ENCODE measurements at places on chromosomes 7 and 10. TPM values are rescaled to one million over a fixed set of nuclear protein-coding genes. Genes with fewer than 3 reads are reported as not detected.

- DNase-seq = no peak
Measured at GRCh38 chr10:44419790-44420549, 35.1 kb upstream of the CXCL12 start.

DNA sequence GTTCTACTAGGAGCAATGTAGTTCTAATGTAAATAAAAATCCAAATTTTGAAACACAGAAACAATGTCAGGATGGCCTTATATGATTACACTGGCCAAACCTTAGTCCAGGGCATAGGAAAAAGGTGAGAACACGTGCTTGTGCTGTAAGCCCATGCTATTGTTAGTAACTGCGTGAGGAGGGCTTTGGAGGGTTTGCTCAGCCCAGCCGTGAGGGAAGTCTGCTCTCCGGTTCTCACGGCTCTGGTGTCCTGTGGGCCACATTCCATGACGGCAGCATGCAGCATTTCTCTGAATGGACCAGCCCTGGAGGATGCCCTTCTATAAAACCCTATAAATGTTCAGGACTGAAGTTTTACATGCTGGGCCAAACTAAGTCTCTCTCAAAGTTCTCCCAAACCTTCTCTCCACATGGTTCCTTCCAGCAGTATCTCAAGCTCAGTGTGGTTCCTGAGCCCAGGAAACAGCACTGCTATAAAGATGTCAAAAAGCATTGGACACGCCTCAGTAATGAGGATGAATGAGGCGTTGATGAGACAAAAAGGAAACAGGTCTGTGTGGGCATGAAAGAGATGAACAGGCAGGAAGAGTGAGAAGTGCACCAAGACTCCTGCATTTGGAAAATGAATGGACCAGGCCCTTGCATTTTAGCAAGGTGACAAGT, 174.8 kb upstream of the CDCA7L start:
- DNase-seq = no peak

GRCh38 chr10:123295644-123296043, 141.4 kb downstream of the BUB3 start:
- no peak for DNase-seq

GRCh38 chr7:70325509-70326101, 727.3 kb downstream of the AUTS2 start:
- DNase-seq = peak; percentile 9

- no peak for DNase-seq
Measured at GRCh38 chr10:56633876-56634452, 272.9 kb upstream of the ZWINT start.

GRCh38 chr7:1893036-1893435, 223.0 kb downstream of the ELFN1 start:
- no peak for DNase-seq

DNA sequence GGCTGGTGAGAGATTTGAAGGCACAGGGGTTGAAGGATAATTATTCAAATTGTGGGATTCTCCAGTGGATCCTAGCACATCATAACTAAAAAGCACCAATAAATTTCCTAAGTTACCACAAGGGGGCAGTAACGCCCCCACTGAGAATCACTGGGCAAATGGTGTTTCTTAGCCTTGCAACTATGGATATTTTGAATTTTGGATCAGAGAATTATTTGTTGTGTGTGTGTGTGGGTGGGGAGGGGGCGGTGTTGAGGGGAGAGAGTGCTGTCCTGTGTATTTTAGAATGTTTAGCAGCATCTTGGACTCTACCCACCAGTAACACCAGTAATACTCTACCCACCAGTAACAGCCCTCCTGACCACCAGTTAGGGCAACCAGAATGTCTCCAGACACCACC, 63.3 kb upstream of the PRKG1 start:
- peak; percentile 54 for DNase-seq

DNA sequence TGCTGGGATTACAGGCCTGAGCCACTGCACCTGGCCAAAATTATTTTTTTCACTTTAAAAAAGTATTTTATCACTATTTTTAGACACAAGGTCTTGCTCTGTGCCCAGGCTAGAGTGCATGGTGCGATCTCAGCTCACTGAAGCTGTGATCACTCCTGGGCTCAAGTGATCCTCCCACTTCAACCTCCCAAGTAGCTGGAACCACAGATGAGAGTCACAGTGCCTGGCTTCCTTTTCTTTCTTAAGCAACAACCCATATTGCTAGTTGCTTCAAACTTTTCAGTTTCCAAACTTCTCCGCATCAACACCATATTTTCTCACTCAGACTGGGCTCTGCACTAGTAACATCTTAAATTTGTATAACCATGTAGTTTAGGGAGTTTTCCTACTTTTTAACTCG, 9.5 kb upstream of the SMC3 start:
- DNase-seq = no peak

DNA sequence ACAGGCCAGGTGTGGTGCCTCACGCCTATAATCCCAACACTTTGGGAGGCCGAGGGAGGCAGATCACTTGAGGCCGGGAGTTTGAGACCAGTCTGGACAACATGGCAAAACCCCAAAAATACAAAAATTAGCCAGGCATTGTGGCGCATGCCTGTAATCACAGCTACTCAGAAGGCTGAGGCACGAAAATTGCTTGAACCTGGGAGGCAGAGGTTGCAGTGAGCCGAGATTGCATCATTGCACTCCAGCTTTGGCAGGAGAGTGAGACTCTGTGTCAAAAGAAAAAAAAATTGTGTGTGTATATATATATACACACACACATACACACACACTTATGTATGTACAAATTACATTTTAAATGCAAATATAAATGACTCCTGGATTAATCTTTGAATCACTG, 76.8 kb upstream of the LRRN3 start:
- DNase-seq = peak; percentile 9

DNA sequence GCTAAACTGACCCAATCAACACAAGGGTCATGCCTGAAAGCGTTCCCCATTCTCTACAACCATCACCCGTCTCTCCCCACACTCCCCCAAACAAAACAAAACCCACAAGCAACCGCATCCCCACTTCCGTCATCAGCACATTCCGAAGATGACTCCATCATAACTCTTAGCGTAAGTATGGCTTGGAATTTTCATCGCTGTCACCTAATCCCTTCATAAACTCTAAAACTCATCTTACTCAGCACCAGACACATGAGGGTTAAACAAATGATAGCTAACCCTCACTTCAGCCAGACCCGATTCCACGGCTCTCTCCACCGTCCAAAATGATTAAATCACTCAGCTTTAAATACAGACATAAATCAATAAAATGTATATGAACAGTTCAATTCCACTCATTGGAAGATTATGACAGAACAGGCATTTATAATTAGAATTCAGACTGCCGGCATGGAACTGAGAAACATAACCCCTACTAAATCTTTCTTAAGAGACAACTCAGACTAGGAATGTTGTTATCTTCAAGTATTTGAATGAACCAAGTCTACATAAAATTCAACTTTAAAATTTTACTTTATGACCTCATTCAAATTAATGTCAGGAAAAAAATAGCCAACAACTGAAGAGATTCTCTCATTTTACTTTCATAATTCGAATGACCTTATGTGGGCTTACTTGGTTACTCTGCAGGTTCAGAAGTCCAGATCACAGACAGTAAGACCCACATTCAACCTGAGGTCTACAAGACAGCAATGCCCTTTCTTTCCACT, 215.9 kb downstream of the PARD3 start:
- DNase-seq = peak; percentile 91

DNA sequence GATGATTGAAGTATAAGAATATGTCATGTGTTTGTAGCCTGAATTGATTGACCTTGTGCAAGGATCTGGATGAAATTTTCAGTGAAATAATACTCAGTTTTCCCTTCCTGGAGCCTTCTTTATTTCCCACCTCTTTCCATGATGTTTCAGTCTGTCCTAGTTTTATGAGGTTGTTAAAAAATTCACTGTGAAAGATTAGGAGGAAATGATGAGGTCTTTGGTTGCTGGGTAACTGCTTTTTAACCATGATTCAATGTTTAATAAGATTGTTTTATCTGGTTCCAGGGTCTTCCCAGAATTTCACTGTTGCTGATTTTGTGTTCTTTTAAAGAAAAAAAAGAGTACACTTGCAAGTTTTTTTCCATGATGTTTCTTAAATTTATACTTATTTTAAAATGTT, 221.5 kb downstream of the MBL2 start:
- no peak for DNase-seq

- peak; percentile 84 for DNase-seq
Measured at GRCh38 chr10:87842776-87843497, 20.4 kb downstream of the KLLN start.

- DNase-seq = peak; percentile 95
Measured at GRCh38 chr10:62045765-62046521, 144.4 kb downstream of the ARID5B start.

DNA sequence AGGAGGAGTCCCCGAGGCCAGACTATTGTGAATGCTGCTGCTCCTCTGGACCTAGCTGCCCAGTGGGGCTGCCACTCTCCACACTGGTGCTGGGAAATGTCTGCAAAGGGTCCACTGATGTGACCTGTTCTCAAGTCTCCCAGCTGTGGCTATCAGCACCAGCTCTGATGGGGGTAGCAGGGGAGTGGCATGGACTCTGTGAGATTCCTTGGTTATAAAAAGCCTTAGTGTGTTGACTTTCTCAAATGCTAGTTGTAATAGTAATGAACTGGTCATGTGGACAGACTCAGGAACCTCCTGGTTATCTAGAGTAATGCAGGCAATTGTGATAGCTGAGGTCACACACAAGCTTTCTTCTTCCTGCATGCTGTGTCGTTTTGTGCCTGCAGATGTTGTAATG, 34.1 kb upstream of the ARMC3 start:
- DNase-seq = no peak

- peak; percentile 74 for DNase-seq
Measured at GRCh38 chr10:15209827-15210509, 41.5 kb upstream of the NMT2 start.

DNA sequence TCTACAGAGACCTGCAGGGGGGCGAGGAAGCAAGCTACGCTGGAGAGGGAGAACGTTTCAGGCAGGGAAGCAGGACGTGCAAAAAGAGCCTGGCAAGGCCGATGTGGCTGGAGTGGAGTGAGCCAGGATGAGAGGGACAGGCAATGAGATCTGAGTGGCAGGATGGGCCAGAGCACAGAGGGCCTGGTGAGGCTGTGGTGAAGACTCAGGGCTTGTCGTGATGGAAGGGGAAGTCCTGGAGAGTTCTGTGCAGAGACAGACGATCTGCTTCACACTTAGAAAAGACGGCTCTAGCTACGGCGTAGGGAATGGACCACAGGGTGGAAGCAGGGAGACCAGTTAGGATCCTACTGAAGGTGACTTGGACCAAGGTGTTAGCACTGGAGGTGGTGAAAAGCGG, 87.0 kb downstream of the SH3PXD2A start:
- DNase-seq = no peak

DNA sequence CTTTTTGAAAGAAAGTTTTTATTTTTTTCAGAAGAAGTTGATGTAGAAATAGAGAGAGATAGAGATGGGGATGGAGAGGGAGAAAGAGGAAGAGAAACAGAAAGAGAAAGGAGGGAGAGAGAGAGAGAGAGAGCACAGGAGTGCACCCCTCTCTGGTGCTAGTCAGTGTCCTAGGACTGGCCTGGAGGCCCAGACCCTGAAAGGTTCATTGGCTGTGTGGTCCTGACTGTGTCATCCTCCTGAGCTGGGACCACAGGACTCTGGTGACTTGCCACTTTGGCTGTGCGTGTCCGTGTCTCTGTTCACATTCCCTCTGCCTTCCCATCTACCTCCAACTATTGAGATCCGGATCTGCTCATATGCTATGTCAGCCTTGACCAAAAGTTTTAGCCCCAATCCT, 62.1 kb upstream of the SHH start:
- DNase-seq = no peak

DNA sequence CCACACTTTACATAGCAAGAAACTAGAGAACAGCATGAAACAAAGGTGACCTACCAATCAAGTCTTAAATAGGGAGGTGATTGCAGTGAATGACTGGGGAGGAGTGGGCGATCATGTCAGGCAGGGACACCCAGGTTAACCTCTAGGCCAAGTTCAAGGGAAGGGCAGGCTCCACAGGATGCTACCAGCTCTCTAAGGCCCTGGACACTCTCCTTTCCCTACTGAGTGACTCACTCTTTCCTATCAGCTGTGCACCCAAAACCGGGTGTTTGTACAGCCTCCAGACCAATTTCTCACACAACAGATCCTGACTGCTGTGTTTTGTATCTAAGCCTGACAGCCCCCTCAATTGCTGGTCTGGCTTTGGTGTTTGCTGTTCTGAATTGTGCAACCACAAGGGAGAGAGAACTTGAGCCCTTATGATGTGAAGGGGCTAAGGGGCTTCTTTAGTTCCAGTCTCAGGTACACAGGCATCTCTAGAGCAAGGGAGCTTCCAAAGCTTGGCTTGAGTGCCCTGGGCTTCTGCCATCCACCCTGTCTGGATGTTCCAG, 107.8 kb downstream of the TBXAS1 start:
- peak; percentile 88 for DNase-seq

DNA sequence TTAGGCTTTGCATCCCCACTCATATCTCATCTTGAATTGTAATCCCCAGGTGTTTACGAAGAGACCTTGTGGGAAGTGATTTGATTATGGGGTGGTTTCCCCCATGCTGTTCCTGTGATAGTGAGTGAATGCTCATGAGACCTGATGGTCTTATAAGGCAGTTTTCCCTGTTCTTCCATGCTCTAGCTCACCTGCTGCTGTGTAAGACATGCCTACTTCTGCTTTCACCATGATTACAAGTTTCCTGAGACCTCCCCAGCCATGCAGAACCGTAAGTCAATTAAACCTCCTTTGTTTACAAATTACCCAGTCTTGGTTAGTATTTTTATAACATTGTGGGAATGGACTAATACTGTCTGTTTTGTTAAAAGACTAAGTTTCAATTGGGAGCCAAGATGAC, 35.3 kb upstream of the ZNF92 start:
- no peak for DNase-seq

DNA sequence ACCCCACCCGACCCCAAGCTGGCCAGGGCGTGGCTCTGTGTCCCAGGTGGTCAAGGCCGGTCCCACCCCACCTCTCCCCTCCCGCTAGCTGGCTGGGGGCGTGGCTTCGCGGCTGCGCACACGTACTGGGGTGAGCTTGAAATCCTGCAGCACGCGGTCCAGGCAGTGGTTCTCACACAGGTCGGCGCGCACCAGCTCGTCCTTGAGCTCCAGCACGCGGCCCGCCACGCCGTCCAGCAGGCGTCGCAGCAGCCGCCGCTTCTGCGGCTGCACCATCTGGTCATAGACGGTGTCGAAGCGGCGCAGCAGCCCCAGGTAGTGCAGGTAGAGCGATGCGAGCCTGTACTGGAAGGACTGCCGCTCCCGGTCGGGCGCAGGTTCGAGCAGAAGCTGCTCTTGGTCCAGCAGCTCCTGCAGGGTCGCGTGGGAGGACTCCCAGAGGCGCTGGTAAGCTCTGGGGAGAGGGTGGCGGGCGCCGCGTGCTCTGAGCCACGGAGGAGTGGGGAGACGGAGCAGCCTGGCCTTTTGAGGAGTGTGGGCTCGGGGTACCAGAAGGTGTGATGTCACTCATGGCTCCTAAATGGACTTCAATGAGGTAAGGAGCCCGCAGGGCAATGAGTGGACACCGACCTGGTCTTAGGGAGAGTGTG, 5.8 kb downstream of the H2BK1 start:
- DNase-seq = no peak

GRCh38 chr10:48285710-48286109, 11.2 kb upstream of the FRMPD2 start:
- no peak for DNase-seq

- DNase-seq = peak; percentile 29
Measured at GRCh38 chr7:106679153-106679931, 18.4 kb upstream of the CCDC71L start.

NUTM2A gene
- 0.36 TPM for polyA plus RNA-seq

DENND11 gene
- 2.9 TPM for polyA plus RNA-seq

AVPI1 gene
- polyA plus RNA-seq = 33.6 TPM

HTR7 gene
- polyA plus RNA-seq = 0.44 TPM

CHPF2 gene
- polyA plus RNA-seq = 80.0 TPM

MYL10 gene
- polyA plus RNA-seq = not detected

OR13A1 gene
- not detected for polyA plus RNA-seq

MOSPD3 gene
- polyA plus RNA-seq = 23.2 TPM

SLC26A3 gene
- not detected for polyA plus RNA-seq

GHRHR gene
- polyA plus RNA-seq = not detected

Measured in IMR-90 (cell line).